Stimulated activated CD8-positive, alpha-beta memory T cell treated with anti-CD3 and anti-CD28 coated beads, Interleukin-2, amount 100 ng/mL, for 1 hour (primary cell): ENCODE measurements at places on chromosomes 7 and 10.

GRCh38 chr10:110057456-110057855 lies 49.7 kb downstream of the ADD3 start:
- DNase-seq: no peak

DNA sequence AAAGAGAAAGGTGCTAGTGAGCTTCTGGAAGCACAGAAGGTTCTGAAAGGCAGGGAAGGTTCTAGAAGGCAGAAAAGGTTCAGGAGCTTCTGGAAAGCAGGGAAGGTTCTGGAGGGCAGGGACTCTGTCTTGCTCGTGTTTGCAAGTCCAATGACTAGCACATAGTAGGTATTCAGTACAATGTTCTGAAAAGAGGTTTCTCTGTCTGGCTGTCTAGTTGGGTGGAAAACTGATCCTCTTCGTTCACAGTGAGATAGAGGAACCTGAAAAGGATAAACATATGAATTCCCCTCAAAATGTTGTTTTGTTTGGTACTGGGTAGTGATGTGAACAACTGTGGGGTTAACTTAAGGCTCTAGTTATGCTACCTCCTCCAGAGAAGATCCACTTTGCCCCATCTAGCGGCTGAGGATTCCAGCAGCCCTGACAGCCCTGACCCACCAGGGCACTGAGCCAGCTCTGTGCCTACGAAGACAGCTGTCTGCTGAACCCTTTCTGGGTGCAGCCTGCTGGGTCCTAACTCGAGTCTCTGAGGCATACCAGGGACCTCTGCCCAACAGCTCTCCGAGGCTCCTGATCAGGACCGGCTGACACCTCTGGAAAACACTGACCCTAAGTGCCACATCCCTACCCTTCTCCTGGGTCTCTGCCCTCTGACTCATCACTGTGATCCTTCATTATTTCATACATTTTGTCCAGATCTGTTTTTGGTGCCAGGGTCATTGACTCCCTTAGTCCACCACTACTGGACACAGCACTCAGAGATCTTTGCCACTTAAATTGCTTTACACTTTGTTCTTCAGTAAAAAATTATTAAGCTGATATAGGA lies 15.4 kb downstream of the PTPRN2 start:
- no peak for DNase-seq

GRCh38 chr7:105269397-105269796 lies 119.3 kb downstream of the SRPK2 start:
- DNase-seq: no peak

DNA sequence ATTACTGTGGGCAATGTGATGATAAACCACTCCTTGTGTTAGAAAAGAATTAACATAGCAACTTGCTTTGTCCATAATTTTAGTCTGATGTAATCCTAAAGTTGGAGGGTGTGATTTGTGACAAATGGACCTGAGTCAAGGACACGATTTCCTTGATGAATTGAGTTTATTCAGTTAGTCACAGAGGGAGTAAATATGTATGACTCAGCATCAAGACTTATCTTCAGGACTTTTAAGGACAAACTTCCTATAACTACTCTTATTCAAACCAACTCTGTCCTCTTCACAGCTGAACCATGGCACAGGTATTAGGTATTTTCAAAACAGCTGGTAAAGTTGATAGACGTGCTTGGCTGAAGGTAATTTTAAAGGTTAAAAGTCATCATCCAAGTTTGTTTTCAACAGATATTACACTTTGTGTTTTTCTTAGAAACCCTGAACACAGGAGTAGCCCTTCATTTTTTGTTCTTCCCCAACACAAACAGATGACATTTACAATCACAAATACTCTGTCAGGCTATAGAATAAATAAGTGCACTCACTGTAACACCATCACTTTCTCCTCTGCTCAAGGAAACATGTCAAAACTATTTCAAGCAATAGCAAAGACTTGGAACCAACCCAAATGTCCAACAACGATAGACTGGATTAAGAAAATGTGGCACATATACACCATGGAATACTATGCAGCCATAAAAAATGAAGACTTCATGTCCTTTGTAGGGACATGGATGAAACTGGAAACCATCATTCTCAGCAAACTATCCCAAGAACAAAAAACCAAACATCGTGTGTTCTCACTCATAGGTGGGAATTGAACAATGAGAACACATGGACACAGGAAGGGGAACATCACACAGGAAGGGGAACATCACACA lies 54.5 kb downstream of the COA1 start:
- DNase-seq: no peak

- DNase-seq: peak; percentile 12
These were observed 24.7 kb downstream of the AOC1 start for GRCh38 chr7:150876817-150877526.

GRCh38 chr7:102927312-102927933 lies 14.6 kb downstream of the LRRC17 start:
- DNase-seq: no peak

GRCh38 chr10:58385784-58386112 lies 538 bp downstream of the TFAM start:
- no peak for DNase-seq

GRCh38 chr10:49129376-49129775 lies 4.4 kb downstream of the FAM170B start:
- DNase-seq: no peak

DNA sequence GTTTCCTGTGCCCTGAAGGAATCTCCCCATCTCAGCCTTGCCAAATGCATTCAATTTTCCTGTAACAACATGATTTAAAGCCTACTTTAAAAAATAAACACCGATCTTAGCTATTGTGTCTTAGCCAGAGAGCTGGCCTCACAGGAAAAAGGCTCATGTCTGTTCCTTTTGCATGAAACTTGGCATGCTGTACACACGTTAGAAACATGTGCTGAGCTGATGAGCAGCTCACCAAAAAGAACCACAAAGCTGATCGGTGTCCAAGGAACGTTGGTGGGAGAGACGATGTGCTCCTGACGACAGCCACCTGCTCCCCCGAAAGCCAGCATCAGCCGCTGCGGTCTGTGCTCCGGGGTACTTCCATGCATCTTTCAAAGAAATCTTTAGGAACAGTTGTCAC lies 135.9 kb downstream of the ADARB2 start:
- DNase-seq: no peak

DNA sequence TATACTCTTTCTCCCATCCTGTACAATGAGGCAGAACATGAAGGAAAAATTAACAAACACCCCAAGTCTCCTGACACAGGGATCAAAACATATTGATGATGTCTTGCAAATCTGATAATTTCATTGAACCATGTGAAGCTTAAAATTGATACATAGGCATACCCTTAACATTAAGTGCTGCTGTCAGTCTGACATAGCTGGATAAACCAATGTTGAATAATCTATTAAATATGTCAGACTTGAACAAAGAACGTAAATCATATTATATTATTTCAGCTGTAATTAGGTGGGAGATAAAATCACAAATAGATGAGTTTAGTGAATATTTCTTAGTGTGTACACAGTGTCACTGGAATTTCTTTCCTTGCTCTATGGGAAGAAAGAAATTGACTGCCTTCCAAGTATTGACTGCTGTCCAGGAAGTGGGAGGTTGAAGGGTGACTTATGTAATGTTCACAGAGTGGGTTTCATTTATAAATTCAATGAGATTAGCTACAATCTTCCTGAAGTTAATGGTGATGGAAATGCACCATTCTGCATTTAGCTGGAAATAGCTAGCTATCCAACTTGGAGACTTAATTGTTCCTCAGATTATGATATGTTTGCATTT lies 170.8 kb downstream of the AUTS2 start:
- DNase-seq: no peak

- DNase-seq: no peak
These were observed 41.8 kb downstream of the APBB1IP start for GRCh38 chr10:26479766-26480492.

- no peak for DNase-seq
These were observed 83.7 kb downstream of the EMX2 start for GRCh38 chr10:117626228-117626627.

GRCh38 chr7:46571996-46572395 lies 650.9 kb upstream of the IGFBP3 start:
- no peak for DNase-seq

DNA sequence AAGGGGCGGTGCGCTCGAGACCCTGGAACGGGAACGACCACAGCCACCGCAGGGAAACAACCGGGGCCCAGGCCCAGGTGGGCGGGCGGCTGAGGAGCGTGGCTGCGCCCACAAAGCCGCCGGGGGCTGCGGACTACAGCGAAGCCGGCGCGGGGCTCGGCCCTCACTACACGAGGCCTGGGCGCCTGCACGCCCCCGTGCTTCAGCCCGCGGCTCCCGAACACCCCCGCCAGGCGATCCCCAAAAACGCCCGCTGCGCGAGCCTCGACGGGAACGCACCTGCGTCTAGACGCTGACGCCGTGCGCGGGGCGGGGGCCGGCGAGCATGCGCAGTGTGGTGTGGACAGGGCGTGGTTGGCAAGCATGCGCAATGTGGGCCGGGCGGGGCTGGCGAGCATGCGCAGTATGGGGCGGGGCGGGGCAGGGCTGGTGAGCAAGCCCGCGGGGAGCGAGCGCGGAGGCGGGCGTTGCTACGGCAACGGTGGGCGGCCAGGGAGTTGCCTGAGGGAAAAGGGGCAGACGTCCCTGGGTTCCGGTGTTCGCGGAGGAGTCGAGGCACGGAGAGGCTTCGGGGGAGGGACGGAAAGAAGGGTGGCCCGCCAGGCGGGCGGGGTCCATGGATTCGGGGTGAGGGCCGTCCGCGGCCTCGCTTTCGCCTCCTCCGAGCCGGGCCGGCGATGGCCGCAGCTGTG lies at the start of gene RNF32:
Gene RNF32, plus strand, starts transcription at position 518 of the 692 bp plus-strand sequence. CDS start 3,104 bp downstream, outside the sequence.
- peak; percentile 98 for DNase-seq

- DNase-seq: no peak
These were observed 78.0 kb downstream of the DKK1 start for GRCh38 chr10:52391927-52392602.
